ENCODE measurements at places on chromosomes 6 and 20.
A peak's percentile ranks its signal among the peaks of the same experiment; 100 is the strongest.

DNA sequence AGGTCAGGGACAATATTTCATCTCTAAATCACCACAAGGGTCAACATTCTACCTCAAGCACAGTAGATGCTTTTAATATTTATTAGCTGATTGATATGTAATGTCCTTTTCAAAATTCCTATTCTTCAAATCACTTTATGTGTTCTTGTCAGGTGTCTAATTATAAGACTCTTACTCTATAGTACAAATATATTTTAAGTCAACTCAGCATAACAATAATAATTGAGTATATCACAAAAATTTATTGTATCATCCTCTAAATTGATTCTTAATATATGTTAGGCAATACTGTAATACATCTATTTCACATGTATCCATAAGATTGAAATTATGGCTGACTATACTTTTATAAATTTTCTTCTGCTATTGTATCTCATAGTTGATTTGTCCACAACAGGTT, 423.9 kb downstream of the PKHD1 start:
- no peak for DNase-seq

DNA sequence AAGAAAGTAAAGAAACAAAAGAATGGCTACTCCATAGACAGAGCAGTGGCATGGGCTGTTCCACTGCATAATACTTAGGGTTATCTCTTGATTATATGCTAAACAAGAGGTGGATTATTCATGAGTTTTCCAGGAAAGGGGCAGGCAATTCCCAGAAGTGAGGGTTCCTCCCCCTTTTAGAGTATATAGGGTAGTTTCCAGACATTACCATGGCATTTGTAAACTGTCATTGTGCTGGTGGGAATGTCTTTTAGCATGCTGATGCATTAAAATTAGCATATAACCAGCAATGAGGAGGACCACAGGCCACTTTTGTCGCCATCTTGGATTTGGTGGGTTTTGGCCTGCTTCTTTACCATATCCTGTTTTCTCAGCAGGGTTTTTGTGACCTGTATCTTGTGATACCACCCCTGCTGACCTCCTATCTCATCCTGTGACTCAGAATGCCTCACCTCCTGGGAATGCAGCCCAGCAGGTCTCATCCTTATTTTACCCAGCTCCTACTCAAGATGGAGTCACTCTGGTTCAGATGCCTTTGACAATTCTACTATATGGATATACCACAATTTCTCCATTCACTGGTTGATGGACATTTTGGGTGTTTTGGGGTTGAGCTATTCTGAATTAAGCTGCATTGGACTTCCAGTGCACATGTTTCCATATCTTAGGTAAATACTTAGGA, 280.6 kb downstream of the FARS2 start:
- DNase-seq: no peak

GRCh38 chr20:9269280-9269971, 200.5 kb downstream of the PLCB4 start:
- DNase-seq: no peak

DNA sequence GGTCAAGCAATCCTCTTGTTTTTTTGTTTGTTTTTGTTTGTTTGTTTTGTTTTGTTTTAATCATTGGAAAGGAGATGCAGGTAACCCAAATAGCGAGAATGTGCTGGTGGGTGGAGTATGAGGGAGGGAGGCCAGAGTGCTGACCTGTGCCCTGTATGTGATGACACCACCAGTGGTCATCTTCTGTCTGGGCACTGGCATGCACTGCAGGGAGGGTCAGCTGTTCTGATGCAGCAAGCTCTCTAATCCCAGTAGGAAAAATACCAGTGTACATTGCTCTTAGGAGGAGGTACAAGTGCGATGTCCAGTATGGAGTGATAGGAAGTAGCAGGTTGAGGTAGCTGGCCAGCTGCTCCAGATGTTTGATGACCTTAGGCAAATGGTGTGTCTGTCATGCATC, 2.9 kb upstream of the CST1 start:
- no peak for DNase-seq

DNA sequence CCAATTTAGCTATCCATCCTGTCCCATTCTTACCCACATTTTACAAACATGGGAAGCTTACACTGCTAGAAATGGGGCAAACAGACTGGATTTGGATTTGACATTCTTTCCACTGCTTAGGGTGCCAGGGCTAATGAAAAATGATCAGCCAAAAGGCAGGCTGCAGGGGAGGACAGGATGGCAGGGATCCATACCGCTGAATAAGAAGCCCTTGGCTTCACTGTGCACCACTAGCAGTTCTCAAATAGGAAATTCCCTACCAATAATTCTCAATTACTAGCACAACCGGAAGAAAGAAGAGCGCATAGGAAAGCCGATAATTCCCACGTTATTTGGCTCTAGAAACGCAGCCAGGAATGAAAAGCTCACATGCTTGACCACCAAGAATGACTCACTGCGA, 73.1 kb downstream of the NDUFAF5 start:
- no peak for DNase-seq

GRCh38 chr6:35273822-35274559, 14.5 kb downstream of the ZNF76 start:
- no peak for DNase-seq

DNA sequence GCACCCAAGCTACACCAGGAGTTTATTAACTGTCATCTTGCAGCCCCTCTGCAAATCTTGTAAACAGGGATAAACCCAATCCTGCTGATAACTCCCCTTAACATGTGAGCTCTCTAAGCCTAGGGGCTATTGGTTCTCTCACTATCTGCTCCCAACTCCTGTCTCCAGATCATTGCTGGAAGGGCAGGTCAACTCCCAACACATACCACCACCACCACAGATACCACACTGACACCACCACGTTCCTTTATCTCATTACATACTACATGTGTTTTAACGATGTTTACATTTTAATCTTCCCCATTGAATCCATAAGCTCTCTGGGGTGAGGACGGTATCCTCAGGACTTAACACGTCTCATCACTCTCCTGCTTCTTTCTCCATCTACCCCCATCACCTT, 51.8 kb downstream of the SIM1 start:
- no peak for DNase-seq

- no peak for DNase-seq
Measured at GRCh38 chr6:139917951-139918630, 543.6 kb upstream of the CITED2 start.

DNA sequence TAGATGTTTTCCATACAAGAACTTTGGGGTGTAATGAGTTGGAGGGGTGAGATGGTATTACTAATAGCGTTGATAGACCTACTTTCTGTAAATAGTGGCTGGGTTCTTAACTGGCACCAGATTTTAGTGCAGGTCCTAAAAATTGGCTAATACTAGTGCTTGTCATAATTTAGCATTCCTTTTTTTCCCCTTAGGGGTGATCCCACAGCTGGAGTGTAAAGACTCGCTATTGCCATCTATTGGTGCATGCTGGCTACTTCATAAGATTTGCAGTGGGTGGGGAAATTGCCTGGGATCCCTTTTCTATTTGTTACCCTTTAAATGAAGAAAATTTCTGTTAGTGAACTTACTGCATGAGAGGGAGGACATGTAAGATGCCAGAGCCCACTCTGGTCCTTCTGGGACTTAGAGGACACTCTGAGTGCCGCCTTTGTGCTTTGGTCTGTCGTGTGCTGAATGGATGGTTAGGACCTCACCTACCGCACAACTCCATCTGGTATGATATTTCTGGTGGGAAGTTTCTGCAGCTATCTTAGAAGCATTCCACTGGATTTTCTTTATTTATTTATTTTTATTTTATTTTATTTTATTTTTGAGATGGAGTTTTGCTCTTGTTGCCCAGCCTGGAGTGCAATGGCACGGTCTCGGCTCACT, 195.5 kb downstream of the JARID2 start:
- DNase-seq: peak; percentile 80

GRCh38 chr20:11204926-11205768, 531.3 kb upstream of the JAG1 start:
- peak; percentile 66 for DNase-seq

Measured in AML-193 (cell line).